ENCODE measurements at places on chromosomes 7 and 10. TPM values are rescaled to one million over a fixed set of nuclear protein-coding genes. Genes with fewer than 3 reads are reported as not detected.

DNA sequence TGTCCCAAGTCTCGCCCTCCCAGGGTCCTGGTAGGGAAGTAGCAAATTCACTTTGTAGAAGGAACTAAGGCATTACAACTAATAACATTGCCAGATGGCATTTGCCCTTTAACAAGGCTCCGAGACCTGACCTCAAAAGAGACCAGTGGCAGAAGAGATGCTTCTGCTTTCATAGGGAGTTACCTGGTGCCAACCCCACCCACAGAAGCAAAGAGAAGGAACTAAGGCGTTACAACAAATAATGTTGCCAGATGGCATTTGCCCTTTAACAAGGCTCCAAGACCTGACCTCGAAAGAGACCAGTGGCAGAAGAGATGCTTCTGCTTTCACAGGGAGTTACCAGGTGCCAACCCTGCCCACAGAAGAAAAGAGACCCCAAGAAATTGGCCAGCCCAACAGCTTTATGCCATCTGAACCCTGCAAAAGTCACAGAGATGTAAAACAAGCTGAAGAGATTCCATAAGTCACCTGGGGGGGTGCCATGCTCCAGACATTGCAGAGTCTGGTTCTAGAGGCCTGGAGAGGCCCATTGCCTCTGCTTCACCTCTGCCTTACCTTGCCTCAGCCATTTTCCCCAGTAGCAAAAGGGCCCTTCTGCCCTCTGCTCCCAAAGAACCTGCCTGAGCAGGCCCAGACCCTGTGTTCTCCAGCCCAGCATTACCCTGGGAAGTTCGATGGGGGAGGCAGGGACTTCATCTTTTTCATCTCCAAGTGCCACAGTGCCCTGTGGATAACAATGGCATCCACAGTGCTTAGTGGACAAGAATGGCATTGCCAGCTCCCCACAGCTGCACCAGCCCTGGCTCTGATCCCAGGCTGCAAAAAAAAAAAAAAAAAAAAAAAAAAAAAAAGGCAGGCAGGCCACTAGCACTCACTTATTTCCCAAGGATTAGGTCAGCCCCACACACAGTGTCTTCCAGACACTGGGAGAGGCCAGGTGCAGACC, 179.5 kb upstream of the PLXNA4 start:
- DNase-seq, result no peak

DNA sequence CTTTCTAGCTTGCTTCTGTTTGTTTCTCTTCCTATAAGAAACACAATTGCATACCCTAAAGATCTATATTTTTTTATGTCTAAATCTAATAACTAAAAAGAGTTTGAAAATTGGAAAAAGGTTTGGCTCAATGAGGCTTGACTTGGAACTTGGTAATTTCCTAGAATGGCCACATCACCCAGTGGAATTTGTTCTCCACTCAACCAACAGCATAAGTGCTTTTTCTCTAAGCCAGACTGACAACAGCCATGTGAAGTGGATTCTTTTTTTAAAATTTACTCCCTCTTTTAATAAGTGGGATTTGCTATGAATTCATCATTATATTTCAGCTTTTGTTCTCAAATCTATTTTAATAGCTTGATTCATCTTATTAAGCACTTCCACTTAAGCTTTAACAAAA, 33.8 kb downstream of the GBF1 start:
- DNase-seq, result no peak

DYDC1 gene
- total RNA-seq, result not detected

PPRC1 gene
- 15.9 TPM for total RNA-seq

DNA sequence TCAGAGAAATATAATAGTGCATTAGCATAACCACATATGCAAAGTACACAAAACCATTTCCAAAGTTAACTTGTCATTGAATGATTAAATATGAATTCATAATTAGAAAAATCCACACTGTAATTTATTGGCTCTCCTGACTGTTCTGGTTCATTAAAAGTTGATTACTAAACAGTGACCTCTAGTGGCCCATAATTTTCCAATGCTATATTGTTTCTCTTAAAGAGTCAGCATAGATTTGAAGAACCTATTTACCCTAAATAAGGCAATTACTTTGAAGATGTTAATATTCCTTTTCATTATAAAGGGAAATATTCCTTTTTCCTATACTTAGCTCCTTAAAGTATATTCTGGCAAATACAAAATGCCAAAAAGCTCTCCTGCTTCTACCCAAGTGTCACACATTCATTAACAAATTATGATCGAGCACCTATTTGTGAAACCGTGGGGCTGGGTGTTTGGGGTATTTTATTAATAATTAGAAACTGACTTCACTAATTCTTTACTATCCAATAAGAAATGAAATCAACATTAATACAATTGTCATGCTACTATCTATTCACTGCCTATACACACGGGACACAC, 86.2 kb downstream of the HIBADH start:
- no peak for DNase-seq

DNA sequence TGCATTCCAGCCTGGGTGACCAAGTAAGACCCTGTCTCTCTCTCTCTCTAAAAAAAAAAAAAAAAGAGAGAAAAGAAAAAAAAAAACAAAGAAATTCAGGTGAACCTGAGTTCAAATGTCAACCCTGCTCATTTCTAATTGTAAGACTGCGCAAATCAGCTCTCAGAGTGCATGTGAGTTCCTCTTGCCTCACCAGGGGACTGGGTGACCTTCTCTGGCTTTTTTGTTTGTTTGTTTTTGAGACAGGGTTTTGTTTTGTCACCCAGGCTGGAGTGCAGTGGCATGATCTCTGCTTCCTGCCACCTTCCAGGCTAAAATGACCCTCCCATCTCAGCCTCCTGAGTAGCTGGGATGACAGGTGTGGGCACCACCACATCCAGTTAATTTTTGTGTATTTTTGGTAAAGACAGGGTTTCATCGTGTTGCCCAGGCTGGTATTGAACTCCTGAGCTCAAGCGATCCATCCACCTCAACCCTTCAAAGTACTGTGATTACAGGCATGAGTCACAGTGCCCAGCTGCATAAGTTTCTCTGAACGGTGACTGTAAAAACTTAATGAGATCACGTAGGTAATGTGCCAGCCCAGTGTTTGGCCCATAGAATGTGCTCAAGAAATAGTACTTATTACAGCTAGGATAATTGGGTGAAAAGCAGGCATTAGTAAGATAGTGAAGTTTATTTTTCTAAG, 45.3 kb upstream of the BAMBI start:
- DNase-seq, result no peak

DNA sequence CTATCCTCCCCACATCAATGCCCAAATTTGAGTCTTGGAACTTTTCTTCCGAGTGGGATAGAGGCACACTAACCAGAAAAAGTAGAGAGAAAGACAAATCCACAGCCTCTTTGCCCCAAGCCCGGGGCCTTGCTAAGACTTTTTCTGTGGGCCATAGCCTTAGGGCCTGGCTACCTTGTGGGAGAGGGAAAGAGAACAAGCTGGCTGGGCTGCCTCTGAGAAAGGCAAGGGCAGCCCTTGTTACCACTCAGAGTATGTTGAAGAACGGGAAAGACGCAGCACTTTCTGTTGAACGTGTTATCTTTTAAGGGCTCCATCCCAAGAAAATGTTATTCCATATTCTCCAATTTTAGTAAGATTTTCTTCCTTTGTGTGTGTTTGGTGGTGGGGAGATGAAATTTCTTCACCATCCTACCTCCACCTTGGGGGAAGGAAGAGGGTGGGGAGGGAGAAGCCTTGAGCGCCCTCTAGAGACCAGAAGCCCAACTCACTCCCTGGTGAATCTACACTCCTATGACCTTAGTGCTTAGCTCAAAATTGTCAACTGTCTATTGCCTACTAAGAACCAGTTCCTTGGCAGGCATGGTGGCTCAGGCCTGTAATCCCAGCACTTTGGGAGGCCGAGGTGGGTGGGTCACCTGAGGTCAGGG, 3.9 kb upstream of the NRF1 start:
- DNase-seq, result no peak

CALHM1 gene
- not detected for total RNA-seq

DNA sequence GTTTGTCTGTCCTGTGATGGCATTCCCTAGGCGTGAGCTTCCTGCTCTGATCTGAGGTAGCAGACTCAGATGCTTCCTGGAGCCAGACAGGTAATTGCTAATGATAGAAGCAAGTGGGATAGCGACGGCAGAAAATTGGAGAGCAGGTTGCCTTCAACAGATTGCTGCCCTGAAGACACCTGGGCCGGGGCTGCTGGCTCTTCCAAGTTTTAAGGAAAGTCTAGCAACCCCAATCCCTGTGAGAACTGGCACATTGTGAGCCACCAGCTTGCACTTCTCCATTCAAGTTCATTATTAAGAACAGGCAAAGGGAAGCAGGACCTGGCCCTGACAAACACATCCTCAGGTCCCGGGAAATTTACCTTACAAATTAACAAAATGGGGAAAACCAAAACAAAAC, 50.8 kb downstream of the ITPRID1 start:
- DNase-seq, result no peak

- DNase-seq, result no peak
Observed at GRCh38 chr7:135409845-135410542, 99.9 kb downstream of the CNOT4 start.

- no peak for DNase-seq
Observed at GRCh38 chr7:141313896-141314295, 237.3 kb upstream of the AGK start.

GRCh38 chr7:74658178-74659004, 873 bp downstream of the GTF2I start:
- peak; percentile 95 for DNase-seq

KIAA1549 gene
- total RNA-seq, result 2.8 TPM

DNA sequence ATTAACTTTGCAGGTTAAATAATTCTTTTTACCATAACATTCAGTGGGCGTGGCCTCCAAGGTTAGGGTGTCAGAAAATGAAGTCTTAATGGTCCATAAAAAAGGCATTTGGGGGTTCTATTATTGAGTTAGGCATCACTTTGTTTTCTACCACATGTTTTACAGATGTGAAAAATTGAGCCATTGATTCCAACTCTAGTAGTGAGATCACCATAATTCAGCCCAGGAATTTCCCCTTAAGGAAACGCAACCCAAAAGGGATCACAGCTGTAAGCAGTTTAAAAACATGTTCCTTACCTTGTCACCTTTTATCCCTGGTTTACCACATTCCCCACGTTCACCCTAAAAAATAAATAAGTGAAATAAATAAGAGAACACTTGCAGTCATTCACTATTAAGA, 24.9 kb downstream of the COL28A1 start:
- no peak for DNase-seq

GRCh38 chr10:79111427-79111826, 42.7 kb downstream of the ZMIZ1 start:
- no peak for DNase-seq

DNA sequence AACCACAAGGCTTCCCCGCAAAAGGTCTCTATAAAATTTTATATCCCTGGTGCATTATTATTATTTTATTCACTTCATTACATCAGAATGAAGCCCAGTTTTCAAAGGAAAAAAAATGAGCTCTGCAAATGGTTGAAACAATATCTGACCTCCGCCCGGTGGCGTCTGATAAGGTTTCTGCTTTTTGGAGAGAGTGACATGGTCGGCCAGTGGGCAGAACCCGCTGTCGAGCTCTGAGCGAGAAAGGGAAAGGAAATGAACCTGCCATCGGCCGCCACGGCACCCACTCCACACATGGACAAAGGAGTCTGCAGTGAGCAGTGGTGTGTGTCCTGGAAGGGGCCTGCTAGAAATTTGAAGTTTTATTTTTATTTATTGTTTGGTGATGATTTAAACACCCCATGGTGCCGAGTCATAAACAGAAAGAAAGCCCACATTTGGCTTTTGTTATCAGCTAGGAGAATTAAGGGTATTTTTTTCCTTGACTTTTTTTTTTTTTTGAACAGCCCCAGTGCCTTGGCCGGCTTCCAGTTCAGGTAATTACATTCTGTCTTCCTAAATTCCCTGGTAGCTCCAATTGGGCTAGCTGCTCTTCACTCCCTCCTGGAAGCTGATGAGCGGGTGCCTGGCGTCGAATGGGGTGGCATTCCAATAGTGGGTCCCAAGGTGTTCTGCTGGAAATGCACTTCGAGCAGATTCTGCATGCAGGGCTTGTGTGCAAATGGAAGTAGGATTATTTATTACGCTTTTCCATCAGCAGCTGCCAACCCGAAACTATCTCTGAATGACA, 149.4 kb upstream of the MKI67 start:
- no peak for DNase-seq

DNA sequence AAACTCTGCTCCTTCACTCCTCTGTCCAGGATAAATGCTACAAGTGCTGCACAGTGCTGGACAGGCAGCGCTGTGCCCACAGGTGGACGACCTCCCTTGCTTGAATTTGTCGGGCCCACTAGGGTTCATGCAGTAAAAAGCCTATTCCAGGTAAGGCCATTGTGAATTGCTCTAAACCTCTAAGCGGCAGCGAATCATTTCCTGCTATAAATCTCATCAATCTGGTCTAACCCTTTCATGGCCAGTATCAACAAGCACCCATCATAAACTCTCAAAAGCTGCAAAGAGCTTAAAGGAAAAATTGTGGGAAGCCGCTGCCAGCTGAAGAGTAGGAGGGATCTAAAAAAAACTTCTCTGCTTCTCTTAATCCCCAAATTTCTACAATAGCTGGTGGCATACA, 134.2 kb downstream of the SLC25A13 start:
- no peak for DNase-seq

GRCh38 chr7:101133621-101134398, 6.9 kb downstream of the SERPINE1 start:
- DNase-seq, result no peak

DNA sequence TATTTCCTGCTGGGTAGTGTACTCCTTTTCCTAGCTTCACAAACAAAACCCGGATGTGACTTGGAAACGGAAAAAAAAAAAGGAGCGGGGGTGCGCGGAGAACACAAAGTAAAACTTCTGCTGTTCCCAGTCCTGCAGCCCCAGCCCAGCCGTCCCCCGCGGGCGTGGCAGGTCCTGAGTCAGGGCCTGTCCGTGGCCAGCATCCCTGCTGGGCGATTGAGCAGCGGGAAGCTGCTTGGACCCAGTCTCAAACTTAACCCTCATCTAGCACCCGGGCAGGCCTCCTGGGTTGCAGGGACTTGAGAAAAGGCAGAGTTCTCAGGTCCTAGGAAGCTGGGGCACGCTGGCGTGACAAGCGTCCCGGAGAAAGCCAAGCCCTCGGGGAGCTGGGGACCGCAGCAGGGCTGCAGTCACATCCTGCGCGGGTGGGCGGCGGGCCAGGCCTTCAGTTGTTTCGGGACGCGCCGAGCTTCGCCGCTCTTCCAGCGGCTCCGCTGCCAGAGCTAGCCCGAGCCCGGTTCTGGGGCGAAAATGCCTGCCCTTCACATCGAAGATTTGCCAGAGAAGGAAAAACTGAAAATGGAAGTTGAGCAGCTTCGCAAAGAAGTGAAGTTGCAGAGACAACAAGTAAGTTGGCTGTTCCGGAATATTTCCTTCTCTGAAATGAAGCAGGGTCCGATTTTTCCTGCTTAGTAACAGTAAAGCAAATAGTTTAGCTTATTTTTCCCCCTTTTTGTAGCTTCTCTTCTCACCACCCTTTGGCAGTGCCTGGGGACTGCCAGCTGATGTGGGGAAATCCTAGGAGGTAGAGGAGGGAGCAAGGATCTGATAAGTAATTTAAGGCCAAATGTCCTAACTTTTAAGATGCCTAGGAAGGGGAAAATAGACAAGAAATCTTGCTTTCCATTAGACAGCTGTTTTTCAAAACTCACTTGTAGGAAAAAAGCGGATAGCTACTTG, at the start of gene GNG11:
TSS of gene GNG11 (plus strand) at position 129 of the 960 bp plus-strand sequence. CDS start at position 532, 403 bp downstream.
- DNase-seq, result peak; percentile 87

LAMB4 gene
- total RNA-seq, result not detected

C1QL3 gene
- total RNA-seq, result not detected
